ENCODE measurements at places on chromosomes 7 and 10.

- no peaks in the 10 kb centered on the region for H3K27me3 ChIP-seq
- no peak overlapping the region for H3K27ac ChIP-seq
- DNase-seq = no peak
- no peaks in the 10 kb centered on the region for H3K4me1 ChIP-seq
- H3K36me3 ChIP-seq = peaks cover 2% of the 10 kb centered on the region
Observed at GRCh38 chr10:100972115-100972903, 3.0 kb downstream of the SEMA4G start.

DNA sequence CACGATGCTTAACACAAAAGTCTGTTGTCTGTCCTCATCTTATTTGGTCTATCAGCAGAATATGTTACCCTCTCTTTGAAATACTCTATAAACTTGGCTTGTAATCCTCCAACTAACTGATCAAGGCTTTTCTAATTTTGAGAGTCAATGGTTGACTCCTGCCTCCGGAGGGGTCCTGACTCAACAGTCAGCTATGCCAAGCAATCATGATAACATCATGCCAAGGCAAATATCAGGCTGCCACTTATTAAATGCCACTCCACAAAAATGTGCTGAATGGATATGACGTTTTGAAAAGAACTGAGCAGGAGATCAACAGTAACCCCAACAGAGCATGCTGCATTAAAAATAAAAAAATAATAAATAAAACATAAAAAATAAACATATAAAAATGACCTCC is 116.1 kb downstream of the PARD3 start:
- H3K4me3 ChIP-seq = no peak overlapping the region
- no peak overlapping the region for H3K27ac ChIP-seq
- peaks cover 10% of the 10 kb centered on the region for H3K4me1 ChIP-seq

- no peaks in the 10 kb centered on the region for H3K27me3 ChIP-seq
- no peak for DNase-seq
- H3K4me1 ChIP-seq = no peaks in the 10 kb centered on the region
- H3K4me3 ChIP-seq = no peak overlapping the region
Observed at GRCh38 chr10:51170518-51171245, 96.4 kb downstream of the PRKG1 start.

DNA sequence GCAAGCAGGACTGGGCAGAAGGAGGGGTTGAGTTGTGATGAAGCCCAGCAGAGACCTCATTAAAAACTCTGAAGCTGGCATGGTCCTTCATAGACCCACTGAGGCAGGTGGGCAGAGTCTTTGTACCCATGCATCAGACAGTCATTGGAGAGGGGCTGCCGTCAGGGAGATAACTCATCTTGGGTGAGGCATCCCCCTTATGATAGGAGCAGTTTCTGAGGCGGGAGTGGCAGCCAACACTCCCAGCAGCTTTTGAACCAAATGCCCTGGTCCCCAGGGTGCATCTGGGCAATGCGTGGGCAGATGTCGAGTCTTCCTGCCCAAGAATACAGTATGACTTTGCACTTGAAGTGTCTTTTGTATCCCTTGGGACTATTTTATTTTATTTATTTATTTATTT is 68.1 kb downstream of the HTR5A start:
- no peak overlapping the region for H3K4me3 ChIP-seq
- H3K36me3 ChIP-seq = no peaks in the 10 kb centered on the region
- H3K27ac ChIP-seq = no peak overlapping the region
- no peaks in the 10 kb centered on the region for H3K4me1 ChIP-seq
- DNase-seq = no peak

DNA sequence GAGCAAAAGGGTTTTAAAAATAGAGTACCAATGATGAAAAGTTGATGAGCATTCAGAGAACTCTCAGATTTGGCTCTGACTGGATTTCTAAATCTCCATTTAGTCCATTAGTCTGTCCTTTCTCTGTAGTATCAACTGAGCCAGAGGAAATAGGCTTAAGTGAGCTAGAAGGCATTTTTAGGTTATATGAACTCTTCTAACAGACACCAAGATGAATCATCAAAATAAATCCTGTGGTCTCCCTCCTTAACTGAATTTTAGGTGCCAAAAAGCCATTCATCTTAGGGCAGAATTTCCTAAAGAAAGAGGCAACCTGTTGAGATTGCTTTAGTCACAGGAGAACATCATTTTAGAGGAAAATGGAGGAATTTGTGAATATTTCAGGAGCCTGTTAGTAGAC is 305.1 kb downstream of the AUTS2 start:
- DNase-seq = no peak
- no peaks in the 10 kb centered on the region for H3K27me3 ChIP-seq
- peaks cover 4% of the 10 kb centered on the region for H3K4me1 ChIP-seq
- no peak overlapping the region for H3K27ac ChIP-seq
- no peak overlapping the region for H3K4me3 ChIP-seq

GRCh38 chr7:151342102-151342646 is 562 bp downstream of the NUB1 start:
- H3K27me3 ChIP-seq = no peaks in the 10 kb centered on the region
- peaks cover 7% of the 10 kb centered on the region for H3K4me1 ChIP-seq
- H3K27ac ChIP-seq = peak overlapping the region; percentile 93
- DNase-seq = peak; percentile 77
- peak overlapping the region; percentile 74 for H3K4me3 ChIP-seq

DNA sequence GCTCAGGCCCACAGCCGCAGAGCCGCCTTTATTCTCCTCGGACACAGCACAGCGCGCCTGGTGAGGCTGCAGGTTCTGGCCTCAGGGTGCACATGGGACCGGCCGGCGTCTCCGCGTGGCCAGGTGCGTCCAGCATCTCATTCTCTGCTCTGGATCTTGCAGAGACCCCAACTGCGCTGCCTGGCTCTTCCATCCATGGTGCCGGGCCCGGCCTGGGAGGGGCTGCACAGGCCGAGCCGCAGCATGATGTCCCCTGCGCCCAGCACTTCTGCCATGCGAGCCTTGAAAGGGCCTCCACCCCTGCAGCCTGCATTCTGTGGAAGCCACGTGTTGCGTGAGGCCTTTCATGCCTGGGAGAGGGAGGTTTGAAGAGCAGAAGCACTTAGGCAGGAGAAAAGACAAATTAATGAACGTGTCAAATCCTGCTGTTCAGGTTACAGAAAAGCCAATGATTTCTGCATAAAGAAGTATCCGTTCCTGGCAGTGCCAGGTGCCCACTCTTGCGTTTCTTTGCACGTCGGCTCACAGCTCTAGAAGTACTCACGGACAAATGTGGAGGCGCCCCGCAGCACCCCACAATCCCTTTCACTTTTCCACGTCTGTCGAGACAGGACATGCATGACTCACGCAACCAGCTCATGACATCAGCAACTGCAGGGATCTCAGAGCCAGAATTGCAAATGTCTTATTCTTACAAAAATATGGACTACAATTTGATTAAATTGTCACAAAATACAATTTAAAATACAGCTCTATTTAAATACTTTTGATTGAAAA is 571.4 kb downstream of the DNAJB6 start:
- H3K27ac ChIP-seq = no peak overlapping the region
- no peaks in the 10 kb centered on the region for H3K4me1 ChIP-seq
- no peaks in the 10 kb centered on the region for H3K27me3 ChIP-seq
- no peak overlapping the region for H3K4me3 ChIP-seq
- H3K36me3 ChIP-seq = no peaks in the 10 kb centered on the region
- no peak for DNase-seq

DNA sequence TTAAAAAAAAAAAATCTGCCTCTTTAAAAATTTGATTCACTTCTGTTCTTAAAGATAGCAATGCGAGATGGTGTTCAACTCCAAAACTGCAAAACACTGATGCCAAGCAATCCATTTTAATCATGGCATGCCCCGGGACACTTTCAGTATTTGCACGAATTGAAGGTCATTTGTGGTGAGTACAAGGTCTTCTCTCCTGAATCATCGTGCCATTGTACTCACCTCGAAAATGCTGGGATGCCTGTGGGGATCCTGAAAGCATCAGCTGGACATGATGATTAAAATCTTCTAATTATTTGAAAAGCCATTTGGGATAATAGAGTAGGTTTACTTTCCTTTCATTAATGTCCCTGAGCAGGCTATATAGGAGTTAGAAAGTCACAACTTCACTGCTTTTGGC is 125.1 kb upstream of the NRP1 start:
- H3K27me3 ChIP-seq = no peaks in the 10 kb centered on the region
- DNase-seq = no peak
- no peak overlapping the region for H3K4me3 ChIP-seq
- H3K4me1 ChIP-seq = no peaks in the 10 kb centered on the region

- peak overlapping the region; percentile 51 for H3K4me3 ChIP-seq
- peak overlapping the region; percentile 85 for H3K27ac ChIP-seq
- H3K4me1 ChIP-seq = peaks cover 50% of the 10 kb centered on the region
- no peaks in the 10 kb centered on the region for H3K27me3 ChIP-seq
- H3K36me3 ChIP-seq = no peaks in the 10 kb centered on the region
- DNase-seq = no peak
Observed at GRCh38 chr10:86970162-86970981, 2.1 kb downstream of the ADIRF start.

DNA sequence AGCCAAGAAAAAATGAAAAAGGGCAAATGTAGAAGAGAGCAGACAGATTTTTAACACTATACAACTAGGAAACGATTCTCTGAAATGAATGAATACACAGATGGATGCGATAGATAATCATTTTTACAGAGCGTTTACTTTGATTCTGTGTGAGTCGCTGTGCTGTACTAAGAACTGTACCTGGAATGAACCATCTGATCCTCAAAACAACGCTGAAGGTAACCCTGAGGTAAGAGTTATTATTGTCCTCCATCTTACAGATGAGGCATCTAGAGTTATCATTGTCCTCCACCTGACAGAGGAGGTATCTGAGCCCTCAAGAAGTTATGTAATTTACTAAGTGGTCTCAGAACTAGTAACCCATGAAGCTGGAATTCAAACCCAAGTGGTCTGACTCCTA is 80.2 kb downstream of the CHCHD3 start:
- no peaks in the 10 kb centered on the region for H3K36me3 ChIP-seq
- H3K4me3 ChIP-seq = no peak overlapping the region
- H3K4me1 ChIP-seq = no peaks in the 10 kb centered on the region
- DNase-seq = no peak
- no peak overlapping the region for H3K27ac ChIP-seq
- H3K27me3 ChIP-seq = no peaks in the 10 kb centered on the region

DNA sequence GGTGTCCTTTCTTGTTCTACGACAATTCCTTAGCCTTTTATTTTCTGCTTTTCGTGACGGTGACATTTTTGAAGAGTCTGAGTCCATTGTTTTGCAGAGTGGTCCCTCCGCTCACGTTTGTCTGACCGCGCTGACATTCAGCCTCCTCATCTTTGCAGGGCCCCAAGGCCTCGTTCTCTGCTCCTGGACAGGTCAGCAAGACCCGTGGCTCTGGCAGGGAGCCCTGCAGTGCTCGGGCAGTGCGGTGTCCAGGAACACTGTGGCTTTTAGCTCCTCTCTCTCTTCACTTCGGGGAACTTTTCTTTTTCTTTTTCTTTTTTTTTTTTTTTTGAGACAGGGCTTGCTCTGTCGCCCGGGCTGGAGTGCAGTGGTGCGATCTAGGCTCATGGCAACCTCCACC is 142.5 kb downstream of the DNAJB6 start:
- H3K27ac ChIP-seq = no peak overlapping the region
- H3K4me1 ChIP-seq = no peaks in the 10 kb centered on the region
- no peak for DNase-seq
- H3K36me3 ChIP-seq = no peaks in the 10 kb centered on the region
- H3K4me3 ChIP-seq = no peak overlapping the region
- H3K27me3 ChIP-seq = no peaks in the 10 kb centered on the region

DNA sequence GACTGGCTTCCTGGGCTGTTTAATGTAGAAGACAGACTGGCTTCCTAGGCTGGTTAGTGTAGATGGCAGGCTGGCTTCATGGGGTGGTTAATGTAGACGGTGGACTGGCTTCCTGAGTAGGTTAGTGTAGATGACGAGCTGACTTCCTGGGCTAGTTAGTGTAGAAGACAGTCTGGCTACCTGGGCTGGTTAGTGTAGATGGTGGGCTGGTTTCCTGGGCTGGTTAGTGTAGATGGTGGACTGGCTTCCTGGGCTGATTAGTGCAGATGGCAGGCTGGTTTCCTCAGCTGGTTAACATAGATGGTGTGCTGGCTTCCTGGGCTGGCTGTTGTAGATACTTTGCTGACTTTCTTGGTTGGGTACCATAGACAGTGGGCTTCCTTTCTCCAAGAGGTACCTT is 122.9 kb upstream of the PPP2R2D start:
- H3K4me3 ChIP-seq = no peak overlapping the region
- no peaks in the 10 kb centered on the region for H3K27me3 ChIP-seq
- no peak for DNase-seq
- no peak overlapping the region for H3K27ac ChIP-seq
- no peaks in the 10 kb centered on the region for H3K36me3 ChIP-seq
- H3K4me1 ChIP-seq = no peaks in the 10 kb centered on the region

DNA sequence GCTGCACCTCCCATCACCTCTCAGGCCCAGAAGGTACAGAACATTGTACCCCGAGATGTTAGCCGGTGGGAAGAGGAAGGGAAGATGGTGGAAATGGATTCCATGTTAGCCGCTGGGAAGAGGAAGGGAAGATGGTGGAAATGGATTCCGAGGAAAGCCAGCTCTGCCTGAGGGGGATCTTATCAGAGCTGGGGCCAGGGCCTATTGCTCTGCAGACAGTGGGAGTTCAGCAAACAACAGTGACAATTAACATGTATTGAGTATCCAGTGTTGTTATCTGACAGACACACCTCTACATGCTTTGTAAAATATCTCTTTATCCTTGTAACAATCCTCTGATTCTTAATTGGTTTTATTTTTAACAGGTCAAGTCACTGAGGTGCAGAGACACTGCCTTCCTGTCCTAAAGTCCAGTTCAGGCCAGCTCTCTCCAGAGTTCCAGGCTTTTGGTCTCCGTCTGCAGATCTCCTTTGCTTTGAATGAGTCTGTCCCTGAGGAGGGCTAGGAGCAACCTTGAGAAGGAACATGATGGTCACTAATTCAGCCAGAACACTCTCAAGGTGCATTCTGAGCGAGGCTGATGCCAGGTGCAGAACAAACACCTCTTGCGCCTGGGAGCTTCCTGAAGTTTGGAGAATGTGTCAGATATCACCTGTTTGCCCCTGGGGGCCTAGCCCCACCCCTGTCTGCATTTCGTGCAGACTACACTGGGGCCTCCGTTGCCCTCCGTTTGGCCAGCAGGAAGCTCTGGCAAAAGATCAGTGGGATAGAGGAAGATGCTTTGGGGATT is 82.4 kb upstream of the PODXL start:
- H3K27me3 ChIP-seq = no peaks in the 10 kb centered on the region
- no peaks in the 10 kb centered on the region for H3K36me3 ChIP-seq
- no peak overlapping the region for H3K4me3 ChIP-seq

GRCh38 chr7:133339772-133340171 is 86.9 kb downstream of the EXOC4 start:
- no peaks in the 10 kb centered on the region for H3K27me3 ChIP-seq
- H3K4me1 ChIP-seq = no peaks in the 10 kb centered on the region
- peaks cover 4% of the 10 kb centered on the region for H3K36me3 ChIP-seq
- H3K27ac ChIP-seq = no peak overlapping the region

GRCh38 chr7:116265881-116266280 is 55.5 kb downstream of the TES start:
- H3K27ac ChIP-seq = no peak overlapping the region
- no peak overlapping the region for H3K4me3 ChIP-seq
- H3K36me3 ChIP-seq = no peaks in the 10 kb centered on the region
- H3K27me3 ChIP-seq = no peaks in the 10 kb centered on the region
- DNase-seq = no peak

- H3K27ac ChIP-seq = no peak overlapping the region
- no peak for DNase-seq
- H3K4me3 ChIP-seq = no peak overlapping the region
- H3K27me3 ChIP-seq = no peaks in the 10 kb centered on the region
- H3K4me1 ChIP-seq = peaks cover 2% of the 10 kb centered on the region
- H3K36me3 ChIP-seq = no peaks in the 10 kb centered on the region
Observed at GRCh38 chr10:11191190-11191589, 173.5 kb downstream of the CELF2 start.

Measured in small intestine (tissue), 16 donors.